ENCODE measurements at places on chromosomes 5 and 9.

DNA sequence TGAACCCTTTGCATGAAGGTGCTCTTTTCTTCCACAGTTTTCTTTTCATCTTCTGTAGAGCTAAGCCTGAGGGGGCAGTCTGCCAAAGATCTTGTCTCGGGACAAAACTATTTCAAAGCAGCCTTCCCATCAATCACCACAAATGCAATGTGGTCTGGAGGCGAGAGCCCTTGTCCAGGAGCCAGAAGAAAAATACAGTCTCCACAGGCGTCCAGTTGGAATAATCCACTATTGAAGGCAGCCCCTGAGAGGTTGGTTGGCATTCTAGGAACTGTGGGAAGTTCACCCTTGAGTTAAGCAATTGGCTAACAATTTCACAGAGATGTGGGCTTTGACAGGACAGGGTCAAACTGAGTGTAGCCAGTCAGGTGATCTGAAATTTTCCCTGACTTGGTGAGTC lies 72.0 kb downstream of the SEMA6A start:
- DNase-seq: no peak

DNA sequence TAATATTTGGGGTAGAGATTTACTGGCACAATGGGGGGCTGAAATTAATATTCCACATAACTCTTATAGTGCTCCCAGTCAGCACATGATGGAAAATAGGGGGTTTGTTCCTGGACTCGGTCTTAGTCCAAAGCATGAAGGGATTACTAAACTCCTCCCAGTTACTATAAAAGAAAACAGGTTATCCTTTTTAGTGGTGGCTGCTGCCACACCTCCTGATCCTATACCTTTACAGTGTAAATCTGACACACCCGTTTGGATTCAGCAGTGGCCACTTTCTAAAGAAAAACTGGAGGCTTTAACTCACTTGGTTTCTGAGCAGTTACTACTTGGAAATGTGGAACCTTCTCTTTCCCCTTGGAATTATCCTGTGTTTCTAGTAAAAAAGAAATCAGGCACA lies 572.9 kb upstream of the PTGER4 start:
- DNase-seq: no peak

GRCh38 chr5:102781359-102781758 lies 26.3 kb downstream of the PAM start:
- DNase-seq: no peak

GRCh38 chr5:141914199-141914743 lies 9.4 kb upstream of the DELE1 start:
- DNase-seq: no peak

DNA sequence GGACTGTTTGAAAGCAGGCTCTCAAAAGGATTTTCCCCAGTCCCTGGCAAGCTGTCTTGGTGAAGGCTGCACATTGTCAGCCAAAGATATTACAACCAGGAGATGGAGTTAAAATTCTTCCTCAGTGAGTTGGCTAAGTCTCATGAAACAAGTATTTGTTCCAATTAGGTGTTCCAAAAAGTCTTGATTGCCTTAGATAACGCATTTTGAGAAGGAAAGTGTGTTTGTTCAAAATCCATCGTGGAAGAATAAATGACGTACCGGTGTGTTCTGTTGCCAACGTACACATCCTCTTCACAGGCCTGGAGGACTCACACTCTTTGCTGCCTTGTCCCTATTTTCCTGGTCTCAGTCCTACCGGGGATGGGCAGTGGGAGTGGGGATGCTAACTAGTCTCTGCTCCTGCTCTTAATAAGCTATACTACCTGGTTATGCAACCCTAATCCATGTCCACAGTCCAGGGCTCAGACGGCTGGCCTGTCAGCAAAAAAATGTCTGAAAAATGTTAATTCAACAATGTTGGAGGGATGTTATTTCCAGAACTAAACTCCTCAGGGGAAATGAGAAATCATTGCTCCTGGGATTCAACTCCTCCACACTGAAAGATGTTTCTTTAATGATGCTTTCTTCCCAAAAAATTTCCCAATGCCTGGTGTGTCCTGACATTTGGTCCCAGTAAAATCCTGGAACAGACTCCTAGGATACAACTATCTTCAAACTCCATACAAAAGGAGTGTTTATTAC lies 175.3 kb upstream of the KLF9 start:
- no peak for DNase-seq

DNA sequence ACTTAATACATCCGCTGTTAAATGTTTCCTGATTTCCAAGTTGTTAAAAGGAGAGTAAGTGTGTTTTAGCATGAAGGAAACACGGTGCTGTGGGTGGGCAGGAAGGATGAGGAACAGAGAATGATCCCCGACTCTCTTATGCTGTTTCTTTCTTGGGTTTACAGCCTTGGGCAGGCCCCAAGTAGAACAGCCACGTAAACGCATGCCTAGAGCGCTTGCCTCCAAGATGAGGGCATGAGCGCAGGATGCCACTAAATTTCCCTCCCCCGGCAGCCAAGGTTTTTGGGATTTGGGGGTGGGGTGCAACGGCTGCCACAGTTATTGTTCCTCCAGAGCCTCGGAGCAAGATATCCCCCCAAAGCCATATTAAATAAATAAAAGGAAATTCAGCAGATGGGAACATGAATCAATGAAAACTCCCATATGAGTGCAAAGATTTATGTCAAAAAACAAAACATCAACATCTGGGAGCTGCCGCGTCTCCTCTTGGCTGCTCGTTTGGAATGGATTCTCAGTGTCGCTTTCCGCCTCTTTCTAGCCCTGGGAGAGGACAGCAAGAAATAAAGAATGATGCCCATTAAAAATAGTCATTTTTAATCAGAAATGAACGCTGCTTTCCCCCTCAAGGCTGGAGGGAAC lies 10.0 kb upstream of the DELE1 start:
- DNase-seq: no peak

GRCh38 chr9:6305954-6306563 lies 22.1 kb upstream of the TPD52L3 start:
- DNase-seq: peak; percentile 14

- DNase-seq: no peak
Measured at GRCh38 chr5:56818450-56819037, 3.2 kb downstream of the MAP3K1 start.

- DNase-seq: peak; percentile 41
Measured at GRCh38 chr5:180718810-180719453, 20.9 kb downstream of the OR2Y1 start.

GRCh38 chr9:110622368-110622767 lies 42.8 kb upstream of the SVEP1 start:
- no peak for DNase-seq

DNA sequence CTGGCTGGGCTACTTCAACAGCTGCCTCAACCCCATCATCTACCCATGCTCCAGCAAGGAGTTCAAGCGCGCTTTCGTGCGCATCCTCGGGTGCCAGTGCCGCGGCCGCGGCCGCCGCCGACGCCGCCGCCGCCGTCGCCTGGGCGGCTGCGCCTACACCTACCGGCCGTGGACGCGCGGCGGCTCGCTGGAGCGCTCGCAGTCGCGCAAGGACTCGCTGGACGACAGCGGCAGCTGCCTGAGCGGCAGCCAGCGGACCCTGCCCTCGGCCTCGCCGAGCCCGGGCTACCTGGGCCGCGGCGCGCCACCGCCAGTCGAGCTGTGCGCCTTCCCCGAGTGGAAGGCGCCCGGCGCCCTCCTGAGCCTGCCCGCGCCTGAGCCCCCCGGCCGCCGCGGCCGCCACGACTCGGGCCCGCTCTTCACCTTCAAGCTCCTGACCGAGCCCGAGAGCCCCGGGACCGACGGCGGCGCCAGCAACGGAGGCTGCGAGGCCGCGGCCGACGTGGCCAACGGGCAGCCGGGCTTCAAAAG lies 36.9 kb upstream of the TTC1 start:
- no peak for DNase-seq

DNA sequence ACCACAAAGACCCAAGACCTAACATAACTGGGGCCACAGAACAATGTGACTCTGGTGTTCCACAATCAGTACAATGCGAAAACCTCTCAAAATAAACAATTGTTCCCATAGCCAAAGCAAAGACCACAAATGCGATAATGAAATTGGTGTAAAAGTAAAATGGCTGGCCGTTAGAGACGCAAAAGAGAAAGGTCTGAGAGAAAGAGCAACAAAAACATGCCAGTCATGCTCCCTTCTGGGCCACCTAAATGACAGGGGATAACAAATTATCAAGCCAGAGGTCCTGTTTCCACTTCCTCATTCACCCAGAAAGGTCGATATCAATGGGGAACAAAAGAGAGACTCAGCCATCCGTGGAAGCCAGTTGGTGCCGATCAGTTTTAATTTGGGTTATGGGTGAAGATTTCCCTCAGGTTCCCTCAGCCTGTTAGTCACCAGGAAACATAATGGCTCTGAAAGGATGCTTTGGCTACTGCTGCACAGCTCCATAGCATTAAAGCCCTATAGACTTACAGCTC lies 9.2 kb upstream of the CFAP95 start:
- DNase-seq: no peak

DNA sequence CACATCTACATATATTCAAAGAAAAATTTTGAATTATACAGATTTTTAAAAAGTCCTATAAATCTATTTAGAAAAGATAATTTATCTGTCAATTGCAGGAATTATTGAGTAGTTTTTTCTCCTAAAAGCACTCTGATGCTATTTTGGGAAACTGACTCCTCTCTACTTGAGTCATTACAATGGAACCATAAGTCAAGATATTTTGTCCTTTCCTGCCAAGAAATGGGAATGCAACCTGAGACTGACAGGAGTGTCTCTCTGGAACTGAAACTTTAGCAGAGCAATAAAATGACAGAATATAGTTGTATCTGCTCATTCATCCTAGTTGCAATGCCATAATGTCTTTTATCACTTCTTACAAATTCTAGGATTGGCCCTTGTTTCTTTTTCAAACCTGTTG lies 48.6 kb downstream of the CARTPT start:
- no peak for DNase-seq

DNA sequence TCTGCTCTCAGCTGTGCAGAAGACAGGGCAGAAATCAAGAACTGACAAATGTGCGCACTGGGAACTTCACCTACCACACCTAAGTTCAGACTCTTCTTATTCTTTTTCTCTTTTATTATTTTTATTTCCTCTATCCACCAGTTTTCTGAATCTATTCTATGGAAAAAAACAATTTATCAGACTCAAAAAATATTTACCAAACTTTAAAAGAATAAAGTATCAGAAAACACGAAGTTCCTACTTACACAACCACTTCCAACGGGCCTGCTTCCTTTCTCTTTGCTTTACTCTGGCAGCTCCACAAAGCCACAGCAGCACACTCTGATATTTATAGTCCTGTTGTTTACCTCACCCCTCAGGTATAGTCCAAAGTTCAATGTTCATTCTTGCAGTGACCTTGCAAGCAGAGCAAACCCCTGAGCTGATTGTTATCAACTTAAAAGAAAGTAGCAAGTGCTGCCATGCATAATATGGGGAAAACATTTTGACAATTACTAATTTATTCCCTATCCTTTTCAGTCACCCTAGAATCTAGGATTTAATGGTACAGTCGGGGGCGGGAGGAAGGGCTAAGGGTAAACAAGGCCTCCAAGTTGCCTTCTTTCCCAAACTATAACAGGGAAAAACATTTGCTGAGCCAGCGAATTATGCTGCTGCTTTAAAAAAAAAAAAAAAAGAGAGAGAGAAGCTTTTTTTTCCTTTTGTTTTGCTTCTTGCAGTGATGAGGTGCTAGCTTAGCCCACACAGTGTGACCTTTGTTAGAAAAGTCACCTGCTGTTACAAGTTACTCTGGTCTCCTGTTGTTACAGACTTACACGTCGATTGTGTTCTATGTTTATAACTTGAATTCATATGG lies at the start of gene SELENOP:
Gene SELENOP, minus strand, starts transcription at position 302 of the 856 bp plus-strand sequence. CDS start 3,539 bp downstream, outside the sequence.
- DNase-seq: no peak

DNA sequence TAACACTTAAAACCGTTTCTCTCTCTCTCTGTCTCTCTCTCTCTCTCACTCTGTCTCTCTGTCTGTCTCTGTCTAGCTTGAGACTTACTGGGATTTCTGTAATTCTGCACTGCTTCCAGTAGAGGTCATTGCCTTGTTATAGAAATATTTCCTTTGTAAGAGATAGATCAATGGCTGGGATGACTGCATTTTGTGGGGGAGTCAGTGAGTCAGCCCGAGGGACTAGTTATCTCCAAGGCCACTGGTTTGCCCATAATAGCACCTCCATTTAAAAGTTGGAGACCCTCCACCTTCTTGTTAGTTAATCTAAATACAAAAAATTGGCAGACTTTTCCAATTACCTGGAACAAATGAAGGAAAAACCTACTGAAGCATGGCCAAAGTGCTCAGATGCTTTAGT lies 547.2 kb downstream of the LRRC70 start:
- DNase-seq: peak; percentile 9

- DNase-seq: no peak
Measured at GRCh38 chr5:15499528-15500324, at the start of gene FBXL7. Gene FBXL7 (plus strand): TSS chr5:15500180.

DNA sequence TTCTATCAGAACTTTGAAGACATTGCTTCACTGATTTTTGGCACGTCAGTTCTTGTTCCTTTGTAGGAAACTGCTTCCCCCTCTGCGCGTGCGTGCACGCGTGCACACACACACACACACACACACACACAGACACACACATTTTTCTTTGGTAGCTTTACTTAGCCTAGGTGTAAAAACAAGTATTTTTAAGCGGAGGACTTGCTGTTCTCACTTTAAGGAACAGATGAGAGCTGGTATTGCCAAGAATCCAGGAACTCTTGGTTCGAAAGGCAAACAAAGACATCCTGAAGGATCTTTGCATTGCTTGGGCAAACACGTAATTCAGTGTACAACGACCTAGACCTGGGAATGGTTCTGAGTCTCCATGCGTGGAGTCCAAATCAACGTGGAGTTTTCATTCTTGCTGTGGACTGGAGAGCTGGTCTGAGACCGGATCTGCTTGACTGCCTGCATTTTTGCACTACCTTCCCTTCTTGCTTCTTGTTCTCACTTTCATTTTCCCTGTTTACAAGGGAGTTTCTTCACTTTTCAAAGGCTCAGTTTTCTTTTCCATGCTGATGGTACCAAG lies 8.2 kb downstream of the TMEM268 start:
- DNase-seq: no peak

DNA sequence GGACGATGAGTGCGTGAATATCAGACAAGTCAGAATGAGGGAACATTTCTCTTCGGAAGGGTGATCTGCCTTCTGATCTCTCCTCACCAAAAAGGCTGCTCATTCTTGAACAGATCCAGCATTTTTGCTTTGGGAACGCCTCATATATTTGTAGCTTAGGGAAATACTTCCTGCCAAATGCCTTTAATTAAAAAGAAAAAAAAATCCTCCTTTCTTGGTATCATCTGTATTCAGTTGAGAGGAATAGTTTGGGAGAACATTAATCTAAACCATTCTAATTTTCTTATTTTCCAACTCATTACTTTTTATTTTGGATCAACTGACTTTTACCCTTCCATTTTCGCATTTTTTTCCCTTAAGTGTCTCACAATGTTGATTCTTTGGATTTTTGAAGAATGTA lies 163.4 kb downstream of the SNX18 start:
- DNase-seq: no peak

- no peak for DNase-seq
Measured at GRCh38 chr5:180133971-180134508, 62.5 kb upstream of the RNF130 start.

GRCh38 chr9:125574126-125574877 lies 132.7 kb downstream of the MAPKAP1 start:
- DNase-seq: no peak
